ENCODE measurements at places on chromosomes 6 and 20. TPM values are rescaled to one million over a fixed set of nuclear protein-coding genes. Genes with fewer than 3 reads are reported as not detected.

- no peak overlapping the region for H3K27ac ChIP-seq
- no peak for DNase-seq
These were observed 12.2 kb upstream of the MDFI start for GRCh38 chr6:41626022-41626421.

DNA sequence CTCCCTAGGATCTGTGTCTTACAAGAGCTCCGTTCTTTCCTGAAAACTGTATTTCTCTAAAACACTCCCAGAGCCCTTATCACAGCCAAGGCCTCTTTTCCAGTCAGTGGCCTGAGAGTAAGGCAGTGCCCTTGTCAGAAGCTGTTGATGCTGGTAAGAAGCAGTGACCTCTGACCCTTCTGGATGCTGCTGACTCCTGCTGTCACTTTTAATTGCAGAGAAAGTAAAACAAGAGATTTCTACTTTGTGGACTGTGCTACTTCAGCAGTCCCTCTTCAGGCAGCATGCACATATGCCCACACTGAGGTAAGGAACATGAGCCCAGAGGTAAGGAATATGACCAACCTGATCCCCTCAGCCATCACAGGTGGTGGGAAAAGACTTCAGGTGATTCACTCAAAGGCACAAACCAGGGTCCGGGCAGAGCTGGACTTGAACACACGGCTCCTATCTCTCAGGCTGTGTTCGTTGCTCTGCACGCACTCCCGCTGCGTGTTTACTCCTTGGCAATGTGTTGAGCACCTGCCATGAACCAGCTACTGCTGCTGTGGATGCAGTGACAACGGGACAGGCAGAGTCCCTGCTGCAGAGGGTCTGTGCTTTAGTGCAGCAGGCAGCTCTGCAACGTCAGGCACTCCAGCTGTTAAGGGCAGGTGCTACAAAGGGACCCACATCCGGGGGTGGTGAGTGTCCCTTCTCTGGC, 201.9 kb upstream of the CST7 start:
- peak overlapping the region; percentile 52 for H3K27ac ChIP-seq
- no peaks in the 10 kb centered on the region for H3K36me3 ChIP-seq
- peaks cover 34% of the 10 kb centered on the region for H3K4me1 ChIP-seq

GRCh38 chr6:31172973-31173384, 2.5 kb upstream of the POU5F1 start:
- no peak overlapping the region for H3K4me3 ChIP-seq
- no peaks in the 10 kb centered on the region for H3K27me3 ChIP-seq
- no peaks in the 10 kb centered on the region for H3K4me1 ChIP-seq
- no peaks in the 10 kb centered on the region for H3K36me3 ChIP-seq

DNA sequence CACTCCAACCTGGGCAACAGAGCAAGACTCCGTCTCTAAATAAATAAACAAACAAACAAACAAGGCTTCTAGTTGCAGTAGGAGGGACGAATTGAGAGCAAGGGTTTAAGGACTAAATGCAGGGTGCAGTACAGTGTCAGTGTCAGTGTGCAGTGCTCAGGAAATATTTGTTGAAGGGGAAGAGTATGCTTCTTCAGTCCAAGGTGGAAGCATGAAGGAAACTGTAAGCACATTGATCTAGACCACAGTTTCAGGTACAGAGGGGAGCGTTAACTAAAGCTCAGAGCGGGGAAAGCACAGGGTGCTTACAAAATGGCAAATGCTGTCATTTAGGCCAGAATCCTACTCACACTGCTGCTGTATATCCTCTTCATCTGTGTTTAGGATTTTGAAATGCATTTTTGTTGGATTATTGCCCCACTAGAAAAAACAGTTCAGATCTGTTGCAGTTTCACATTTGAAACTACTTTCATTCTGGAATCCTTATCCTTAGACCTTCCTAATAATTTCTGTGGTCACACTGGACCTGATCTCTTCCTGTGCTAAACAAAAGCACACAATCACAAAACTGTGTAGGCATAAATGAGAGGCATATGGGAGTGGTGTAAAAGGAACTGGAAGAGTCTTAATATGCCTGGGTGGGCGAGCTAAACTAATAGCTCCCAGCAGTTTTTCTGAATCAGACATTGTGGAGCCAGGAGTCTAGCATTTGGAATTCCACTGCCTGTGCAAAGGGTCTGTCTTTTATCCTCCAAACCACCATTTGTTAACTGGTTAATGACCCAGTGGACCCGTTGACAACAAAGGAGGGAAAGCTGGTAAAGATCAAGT, 41.4 kb downstream of the CBFA2T2 start:
- DNase-seq = no peak
- H3K4me1 ChIP-seq = peaks cover 31% of the 10 kb centered on the region
- no peaks in the 10 kb centered on the region for H3K36me3 ChIP-seq
- no peak overlapping the region for H3K4me3 ChIP-seq

DNA sequence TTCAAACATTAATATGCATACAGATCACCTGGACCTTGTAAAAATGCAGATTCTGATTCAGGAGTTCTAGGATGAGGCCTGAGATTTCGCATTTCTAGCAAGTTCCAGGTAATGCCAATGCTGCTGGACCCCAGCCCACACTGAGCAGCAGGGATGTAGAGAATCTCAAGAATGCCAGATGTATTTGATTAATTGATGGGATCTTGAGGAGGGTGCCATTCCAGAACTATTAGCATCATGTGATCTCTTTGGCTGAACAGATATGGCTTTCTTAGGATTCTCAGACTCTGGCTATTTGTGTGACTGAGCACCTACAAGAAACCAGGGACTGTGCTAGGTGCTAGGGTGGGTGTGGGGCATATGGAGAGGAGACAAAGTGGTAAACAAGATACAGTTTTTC, 16.5 kb upstream of the SNX3 start:
- DNase-seq = no peak
- no peaks in the 10 kb centered on the region for H3K36me3 ChIP-seq
- H3K4me3 ChIP-seq = no peak overlapping the region
- no peaks in the 10 kb centered on the region for H3K27me3 ChIP-seq

- H3K27ac ChIP-seq = no peak overlapping the region
- H3K27me3 ChIP-seq = no peaks in the 10 kb centered on the region
- DNase-seq = no peak
- no peak overlapping the region for H3K4me3 ChIP-seq
- no peaks in the 10 kb centered on the region for H3K4me1 ChIP-seq
- no peaks in the 10 kb centered on the region for H3K36me3 ChIP-seq
These were observed 60.0 kb upstream of the EZR start for GRCh38 chr6:158879180-158879579.

GRCh38 chr6:93417421-93418013, 1.8 kb downstream of the EPHA7 start:
- no peak overlapping the region for H3K4me3 ChIP-seq
- no peaks in the 10 kb centered on the region for H3K36me3 ChIP-seq
- no peak overlapping the region for H3K27ac ChIP-seq
- H3K4me1 ChIP-seq = peaks cover 31% of the 10 kb centered on the region
- DNase-seq = no peak

- H3K27ac ChIP-seq = no peak overlapping the region
- peaks cover 11% of the 10 kb centered on the region for H3K36me3 ChIP-seq
- no peak overlapping the region for H3K4me3 ChIP-seq
- no peak for DNase-seq
These were observed 46.2 kb downstream of the CDS2 start for GRCh38 chr20:5172903-5173463.

- no peaks in the 10 kb centered on the region for H3K36me3 ChIP-seq
- H3K27ac ChIP-seq = no peak overlapping the region
- H3K27me3 ChIP-seq = no peaks in the 10 kb centered on the region
- H3K4me3 ChIP-seq = no peak overlapping the region
- H3K4me1 ChIP-seq = peaks cover 25% of the 10 kb centered on the region
- DNase-seq = no peak
These were observed 70.6 kb upstream of the GGTLC1 start for GRCh38 chr20:24059174-24059573.

DNA sequence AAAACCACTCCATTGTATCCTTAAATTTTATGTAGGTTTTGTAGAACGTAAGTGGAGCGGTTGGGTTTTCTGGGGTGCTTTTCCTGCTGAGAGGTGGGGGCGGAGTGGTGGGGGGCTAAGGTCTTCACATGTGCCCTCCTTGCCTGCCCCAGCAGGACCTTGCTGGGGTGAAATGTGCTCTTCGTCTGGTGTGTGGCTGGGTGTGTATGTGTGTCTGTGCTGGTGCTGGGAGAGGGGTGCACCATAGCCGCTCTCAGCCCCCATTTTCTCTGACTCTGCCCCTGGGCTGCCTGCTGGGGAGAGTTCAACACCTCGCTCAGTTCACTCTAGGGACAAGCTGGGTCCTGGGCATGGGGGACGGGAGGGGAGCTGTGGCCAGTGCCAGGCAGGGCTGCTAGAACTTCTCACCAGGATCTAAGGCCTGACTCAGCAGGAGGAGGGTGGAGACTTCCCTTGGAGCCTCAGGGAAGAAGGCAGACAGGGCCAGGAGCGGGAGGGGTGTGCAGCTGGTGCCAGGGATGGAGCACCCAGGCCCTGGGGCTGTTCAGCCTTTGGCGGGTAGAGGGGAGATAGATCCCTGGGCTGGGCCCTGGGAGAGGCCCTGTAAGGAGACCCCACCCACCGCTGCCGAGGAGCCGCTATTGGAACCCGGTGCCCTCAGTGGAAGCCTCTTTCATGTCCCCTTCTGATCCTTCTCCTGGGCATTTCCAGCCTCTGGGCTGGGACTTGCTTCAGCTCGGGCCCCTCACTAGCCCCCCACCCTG, 4.8 kb downstream of the SOX18 start:
- H3K4me1 ChIP-seq = peaks cover 1% of the 10 kb centered on the region
- no peak overlapping the region for H3K4me3 ChIP-seq
- H3K27me3 ChIP-seq = peaks cover 1% of the 10 kb centered on the region
- DNase-seq = no peak
- no peak overlapping the region for H3K27ac ChIP-seq
- H3K36me3 ChIP-seq = peaks cover 4% of the 10 kb centered on the region

GRCh38 chr6:167336844-167337630, 12.2 kb downstream of the TTLL2 start:
- no peak overlapping the region for H3K27ac ChIP-seq
- H3K4me1 ChIP-seq = no peaks in the 10 kb centered on the region
- no peak overlapping the region for H3K4me3 ChIP-seq
- no peaks in the 10 kb centered on the region for H3K36me3 ChIP-seq
- no peak for DNase-seq
- H3K27me3 ChIP-seq = no peaks in the 10 kb centered on the region

DNA sequence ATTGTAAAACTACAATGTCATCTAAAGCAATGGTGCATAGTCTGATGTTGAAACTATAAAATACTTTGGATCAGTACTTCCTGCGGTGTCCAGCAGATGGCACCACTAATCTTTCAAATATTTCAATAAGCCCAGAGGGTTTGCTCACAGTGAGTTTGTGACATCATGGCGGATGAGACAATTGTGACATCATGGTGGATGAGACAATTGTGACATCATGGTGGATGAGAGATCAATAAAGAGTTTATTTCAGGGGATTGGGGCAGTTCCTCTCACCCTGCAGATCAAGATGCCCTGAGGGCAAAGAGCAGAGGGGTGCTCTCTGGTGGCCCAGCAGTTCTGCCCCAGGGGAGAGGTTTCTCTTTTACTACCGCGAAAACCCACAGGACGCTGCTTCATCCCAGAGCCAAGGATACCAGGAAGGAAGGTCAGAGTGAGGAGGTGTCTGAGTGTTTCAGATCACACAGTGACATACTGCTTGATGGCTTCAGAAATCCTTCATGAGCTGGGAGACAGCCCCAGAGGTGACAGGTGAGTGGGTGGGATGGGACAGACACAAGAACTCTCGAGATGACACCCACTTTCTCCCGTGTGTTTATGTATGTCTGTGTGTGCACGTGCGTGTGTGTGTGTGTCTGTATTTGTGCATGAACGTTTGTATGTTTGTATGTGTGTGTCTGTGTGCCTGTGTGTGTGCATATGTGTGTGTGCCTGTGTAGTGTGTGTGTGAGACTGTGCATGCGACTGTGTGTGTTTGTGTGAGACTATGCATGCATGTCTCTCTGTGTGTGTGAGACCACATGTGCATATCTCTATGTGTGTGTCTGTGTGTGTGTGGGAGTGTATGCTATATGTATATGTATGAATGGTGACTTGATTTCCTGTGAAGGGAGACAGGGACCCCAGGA, 7.3 kb upstream of the ULBP2 start:
- H3K4me1 ChIP-seq = peaks cover 14% of the 10 kb centered on the region
- peak; percentile 63 for DNase-seq
- H3K27ac ChIP-seq = no peak overlapping the region
- H3K36me3 ChIP-seq = no peaks in the 10 kb centered on the region
- no peak overlapping the region for H3K4me3 ChIP-seq

DNA sequence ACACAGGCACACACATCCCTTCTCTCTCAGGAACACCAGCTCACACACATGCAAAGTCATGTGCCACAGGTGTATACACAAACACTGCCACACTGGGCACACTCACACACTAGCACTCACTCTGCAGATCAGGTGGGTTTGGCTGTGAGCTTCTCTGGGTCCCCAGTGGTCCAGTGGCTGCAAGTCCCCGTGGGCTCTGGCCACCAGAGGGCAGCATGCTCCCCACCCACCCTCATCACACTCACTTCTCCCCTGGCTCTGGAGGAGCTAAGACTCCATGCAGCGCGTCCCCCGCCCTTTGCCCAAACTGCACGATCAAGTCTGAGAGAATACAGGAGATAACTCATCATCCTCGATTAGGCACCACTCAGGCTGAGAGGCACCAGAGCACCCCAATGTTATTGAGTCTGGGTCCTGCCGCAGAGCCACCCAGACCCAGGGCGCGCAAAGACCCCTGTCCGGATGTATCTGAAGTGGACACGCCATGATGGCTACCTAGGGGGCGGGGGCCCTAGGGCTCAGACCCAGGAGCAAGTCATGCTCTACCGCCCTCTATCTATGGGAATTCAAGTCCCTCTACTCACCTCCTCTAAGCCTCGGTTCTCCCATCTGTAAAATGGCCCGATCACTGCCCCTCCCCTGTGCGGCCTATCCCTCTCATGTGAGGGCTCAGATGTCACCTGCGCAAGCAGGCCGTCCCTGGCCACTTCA, 90.5 kb downstream of the GRM4 start:
- H3K27ac ChIP-seq = no peak overlapping the region
- no peaks in the 10 kb centered on the region for H3K36me3 ChIP-seq
- H3K4me1 ChIP-seq = peaks cover 15% of the 10 kb centered on the region
- H3K27me3 ChIP-seq = no peaks in the 10 kb centered on the region
- no peak overlapping the region for H3K4me3 ChIP-seq
- DNase-seq = peak; percentile 77

- H3K27me3 ChIP-seq = no peaks in the 10 kb centered on the region
- no peak overlapping the region for H3K4me3 ChIP-seq
- no peak overlapping the region for H3K27ac ChIP-seq
- no peak for DNase-seq
- no peaks in the 10 kb centered on the region for H3K36me3 ChIP-seq
These were observed 71.3 kb downstream of the EFHC1 start for GRCh38 chr6:52491203-52492069.

Gene AVP
- not detected for total RNA-seq

Gene NRN1
- 4.6 TPM for total RNA-seq

Gene YIPF3
- total RNA-seq = 128 TPM

Gene PROCR
- 50.8 TPM for total RNA-seq

Gene MOG
- total RNA-seq = not detected

Gene HLA-DQB1
- 2.7 TPM for total RNA-seq

Gene TLDC2
- total RNA-seq = 0.81 TPM

Gene OVOL2
- 13.2 TPM for total RNA-seq

Gene RBBP8NL
- total RNA-seq = 6.0 TPM
